ENCODE measurements at places on chromosomes 12 and 14. TPM values are rescaled to one million over a fixed set of nuclear protein-coding genes. Genes with fewer than 3 reads are reported as not detected.

The FAM222A gene
- polyA plus RNA-seq = not detected

The IFNG-AS1 gene
- polyA plus RNA-seq = not detected

The AICDA gene
- 0.15 TPM for polyA plus RNA-seq

The NPFF gene
- polyA plus RNA-seq = 0.79 TPM

The ZDHHC22 gene
- polyA plus RNA-seq = not detected

The OSBPL8 gene
- 25.3 TPM for polyA plus RNA-seq

The WNT1 gene
- not detected for polyA plus RNA-seq

The SOX5 gene
- polyA plus RNA-seq = not detected

The CLEC1A gene
- polyA plus RNA-seq = 1.1 TPM

The CCDC38 gene
- polyA plus RNA-seq = not detected

The KRT8 gene
- not detected for polyA plus RNA-seq

GRCh38 chr12:76117067-76117691, 32.7 kb upstream of the NAP1L1 start:
- no peaks in the 10 kb centered on the region for H3K4me1 ChIP-seq
- no peak for DNase-seq
- H3K27me3 ChIP-seq = no peaks in the 10 kb centered on the region

GRCh38 chr14:95328729-95329503, 9.2 kb upstream of the CLMN start:
- H3K36me3 ChIP-seq = no peaks in the 10 kb centered on the region
- no peaks in the 10 kb centered on the region for H3K4me1 ChIP-seq
- no peak overlapping the region for H3K27ac ChIP-seq
- no peaks in the 10 kb centered on the region for H3K27me3 ChIP-seq
- no peak for DNase-seq

- H3K4me3 ChIP-seq = no peak overlapping the region
- no peaks in the 10 kb centered on the region for H3K27me3 ChIP-seq
- peaks cover 17% of the 10 kb centered on the region for H3K4me1 ChIP-seq
- H3K27ac ChIP-seq = no peak overlapping the region
- DNase-seq = no peak
- H3K36me3 ChIP-seq = peaks cover 35% of the 10 kb centered on the region
These were observed 3.1 kb downstream of the DYNLL1 start for GRCh38 chr12:120498870-120499515.

DNA sequence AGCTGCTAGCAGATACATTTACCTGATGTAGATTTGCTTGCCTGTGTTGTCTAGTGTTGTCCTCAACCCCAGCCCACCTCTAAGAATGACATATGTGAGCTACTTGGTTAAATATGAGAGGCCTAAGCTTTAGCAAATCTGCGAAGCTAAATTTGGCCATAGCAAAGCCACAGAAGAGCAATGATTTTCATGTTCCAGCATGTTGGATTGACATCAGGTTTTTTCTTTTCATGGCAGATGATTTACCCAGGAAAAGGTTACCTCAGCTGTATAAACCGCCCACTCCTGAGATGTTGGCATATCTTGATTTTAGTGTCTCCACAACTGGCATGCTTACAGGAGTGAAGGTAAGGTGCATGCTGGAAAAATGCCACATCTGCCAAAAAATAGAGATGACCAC, 36.4 kb upstream of the ATF1 start:
- H3K36me3 ChIP-seq = peaks cover 100% of the 10 kb centered on the region
- H3K27ac ChIP-seq = no peak overlapping the region
- no peak overlapping the region for H3K4me3 ChIP-seq
- DNase-seq = no peak
- H3K4me1 ChIP-seq = no peaks in the 10 kb centered on the region
- no peaks in the 10 kb centered on the region for H3K27me3 ChIP-seq

- H3K27me3 ChIP-seq = no peaks in the 10 kb centered on the region
These were observed 13.1 kb downstream of the KRT5 start for GRCh38 chr12:52506858-52507715.

GRCh38 chr12:51362747-51363342, 16.4 kb upstream of the CELA1 start:
- H3K27me3 ChIP-seq = no peaks in the 10 kb centered on the region
- no peak overlapping the region for H3K4me3 ChIP-seq
- no peak overlapping the region for H3K27ac ChIP-seq
- H3K4me1 ChIP-seq = no peaks in the 10 kb centered on the region

- no peaks in the 10 kb centered on the region for H3K27me3 ChIP-seq
- no peak overlapping the region for H3K27ac ChIP-seq
- no peak overlapping the region for H3K4me3 ChIP-seq
- no peaks in the 10 kb centered on the region for H3K36me3 ChIP-seq
These were observed 194.0 kb upstream of the SLC16A7 start for GRCh38 chr12:59401862-59402261.

DNA sequence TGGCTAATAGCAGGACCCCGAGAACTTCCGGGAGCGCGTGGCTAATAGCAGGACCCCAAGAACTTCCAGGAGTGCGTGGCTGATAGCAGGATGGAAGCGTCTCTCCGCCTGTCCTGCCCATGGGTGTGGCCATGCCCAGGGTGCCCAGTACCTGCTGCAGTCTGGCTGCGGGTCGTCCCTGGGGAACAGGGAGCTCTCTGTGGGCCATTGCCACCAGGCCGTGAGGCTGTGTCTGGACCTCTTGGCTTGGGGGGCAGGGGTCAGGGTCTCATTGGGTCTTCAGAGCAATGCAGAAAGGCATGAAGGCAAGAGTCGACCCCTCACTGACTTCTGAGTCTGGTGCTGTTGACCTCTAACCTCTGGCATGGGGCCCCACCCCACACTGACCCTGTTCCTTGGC, 35.4 kb downstream of the PACS2 start:
- no peak overlapping the region for H3K4me3 ChIP-seq
- peaks cover 4% of the 10 kb centered on the region for H3K4me1 ChIP-seq
- H3K36me3 ChIP-seq = no peaks in the 10 kb centered on the region

DNA sequence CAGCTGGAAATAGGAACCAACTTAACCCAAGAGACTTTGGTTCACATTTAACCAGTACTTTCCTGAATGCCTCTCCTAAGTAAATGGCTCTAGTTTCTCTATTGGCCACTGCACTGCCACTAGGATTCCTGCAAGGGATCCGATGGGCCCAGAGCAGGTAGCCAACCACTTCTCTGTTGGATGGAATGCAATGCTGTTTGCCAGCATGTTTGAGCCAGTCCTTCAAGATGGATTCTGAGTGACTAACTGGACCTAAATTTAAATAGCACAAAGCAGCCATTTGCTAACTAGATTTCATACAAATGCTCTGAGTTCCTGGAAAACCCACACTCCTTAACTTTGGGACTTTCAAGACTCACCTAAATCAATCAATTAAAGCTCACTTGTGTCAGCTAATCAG, 9.5 kb upstream of the CLEC2D start:
- no peaks in the 10 kb centered on the region for H3K27me3 ChIP-seq
- no peaks in the 10 kb centered on the region for H3K4me1 ChIP-seq
- H3K27ac ChIP-seq = no peak overlapping the region
- no peak overlapping the region for H3K4me3 ChIP-seq
- DNase-seq = no peak

DNA sequence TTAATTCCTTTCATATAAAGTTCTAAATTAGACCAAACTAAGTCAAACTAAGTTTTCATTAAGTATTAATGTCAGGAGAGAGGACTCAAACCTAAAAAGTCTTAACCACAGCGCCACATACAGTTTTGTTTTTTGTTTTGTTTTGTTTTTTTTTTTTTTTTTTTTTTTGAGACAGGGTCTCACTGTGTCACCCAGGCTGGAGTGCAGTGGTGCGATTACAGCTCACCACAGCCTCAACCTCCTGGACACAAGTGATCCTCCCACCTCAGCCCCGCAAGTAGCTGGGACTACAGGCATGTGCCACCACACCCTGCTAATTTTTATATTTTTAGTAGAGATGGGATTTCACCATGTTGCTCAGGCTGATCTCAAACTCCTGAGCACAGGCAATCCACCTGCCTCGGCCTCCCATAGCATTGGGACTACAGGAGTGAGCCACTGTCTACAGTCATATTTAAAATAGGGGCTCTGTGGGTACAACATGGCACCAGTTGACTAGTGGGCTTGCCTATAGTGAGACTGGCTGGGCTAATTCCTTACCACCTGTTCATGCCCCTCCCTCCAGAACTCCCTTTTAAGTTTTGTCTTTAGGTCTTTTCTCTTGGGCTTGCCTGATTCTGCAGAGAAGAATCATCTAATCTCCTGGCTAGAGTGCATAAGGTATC, 110.2 kb downstream of the PPP2R5E start:
- DNase-seq = no peak
- H3K4me3 ChIP-seq = no peak overlapping the region
- H3K27ac ChIP-seq = no peak overlapping the region
- H3K4me1 ChIP-seq = peaks cover 6% of the 10 kb centered on the region
- H3K27me3 ChIP-seq = no peaks in the 10 kb centered on the region
- H3K36me3 ChIP-seq = no peaks in the 10 kb centered on the region

- H3K4me3 ChIP-seq = no peak overlapping the region
- no peaks in the 10 kb centered on the region for H3K27me3 ChIP-seq
- no peaks in the 10 kb centered on the region for H3K4me1 ChIP-seq
- H3K27ac ChIP-seq = no peak overlapping the region
These were observed 63.1 kb upstream of the SOX5 start for GRCh38 chr12:24012528-24012927.

DNA sequence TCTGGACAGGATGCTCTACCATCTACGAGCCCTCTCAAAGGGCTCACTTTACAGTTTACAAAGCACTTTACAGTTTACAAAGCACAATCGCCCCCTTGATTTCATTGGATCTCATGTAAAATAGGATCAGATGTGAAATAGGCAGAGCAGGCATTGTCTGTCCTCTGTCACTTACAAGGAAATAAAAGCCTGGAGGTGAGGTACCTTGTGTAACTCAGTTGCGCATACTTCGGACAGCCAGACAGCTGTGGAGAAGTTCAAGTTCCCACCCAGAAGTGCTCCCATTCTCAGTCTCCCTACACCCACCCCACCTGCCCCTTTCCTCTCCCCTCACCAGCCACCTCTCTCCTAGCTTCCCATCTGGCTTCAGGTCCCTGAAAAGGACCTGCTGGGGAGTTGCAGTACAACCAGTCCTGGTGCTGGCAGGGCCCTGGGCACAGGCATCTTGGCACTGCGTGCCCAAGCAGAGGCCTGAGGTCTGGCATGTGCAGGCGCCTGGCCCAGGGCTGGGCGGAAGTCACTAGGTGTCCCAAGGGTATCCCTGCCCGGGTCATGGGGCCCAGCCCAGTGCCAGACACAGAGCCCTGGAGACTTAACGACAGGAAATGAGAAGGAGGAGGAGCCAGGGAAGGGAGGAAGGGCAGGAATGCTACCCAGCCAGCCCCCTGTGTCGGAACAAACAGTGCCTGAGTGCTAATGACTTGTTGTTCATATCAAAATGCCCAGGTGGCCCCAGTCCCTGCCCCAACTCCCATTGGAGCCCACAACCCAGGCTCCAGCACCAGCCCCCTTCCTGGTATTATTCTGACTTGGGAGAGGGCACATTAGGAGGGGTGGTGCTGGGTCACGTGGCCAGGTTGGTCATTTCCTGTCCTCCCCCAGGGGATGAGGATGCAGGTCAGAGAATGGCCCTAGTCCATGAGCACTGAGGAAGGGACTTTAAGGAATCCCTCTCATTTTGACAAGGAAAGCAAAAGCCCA, 5.4 kb downstream of the RAPGEF3 start:
- no peak for DNase-seq
- H3K4me3 ChIP-seq = no peak overlapping the region
- H3K4me1 ChIP-seq = peaks cover 15% of the 10 kb centered on the region
- no peaks in the 10 kb centered on the region for H3K27me3 ChIP-seq
- H3K27ac ChIP-seq = no peak overlapping the region

- H3K27ac ChIP-seq = no peak overlapping the region
- H3K27me3 ChIP-seq = no peaks in the 10 kb centered on the region
These were observed 159.4 kb upstream of the TMTC2 start for GRCh38 chr12:82527165-82527780.

DNA sequence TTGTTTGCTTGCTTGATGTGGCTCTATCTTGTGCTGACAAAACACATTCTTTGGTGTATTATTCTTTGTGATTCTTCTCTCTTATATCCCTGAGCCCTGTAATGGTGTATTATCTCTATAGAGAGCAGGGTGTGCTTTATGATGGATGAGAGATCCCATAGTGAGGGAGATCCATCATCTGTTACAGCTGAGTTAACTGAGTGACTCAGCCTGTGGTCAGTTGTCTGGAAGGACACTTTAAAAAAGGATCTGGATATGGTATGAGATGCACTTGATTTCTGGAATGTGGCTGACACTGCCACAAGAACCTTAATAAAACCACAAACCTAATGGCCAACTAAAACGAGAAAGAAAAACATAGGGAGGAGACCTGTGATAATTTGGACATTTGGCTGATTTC, 461.4 kb upstream of the SYT1 start:
- no peaks in the 10 kb centered on the region for H3K36me3 ChIP-seq
- no peaks in the 10 kb centered on the region for H3K4me1 ChIP-seq
- no peaks in the 10 kb centered on the region for H3K27me3 ChIP-seq
- no peak overlapping the region for H3K27ac ChIP-seq

DNA sequence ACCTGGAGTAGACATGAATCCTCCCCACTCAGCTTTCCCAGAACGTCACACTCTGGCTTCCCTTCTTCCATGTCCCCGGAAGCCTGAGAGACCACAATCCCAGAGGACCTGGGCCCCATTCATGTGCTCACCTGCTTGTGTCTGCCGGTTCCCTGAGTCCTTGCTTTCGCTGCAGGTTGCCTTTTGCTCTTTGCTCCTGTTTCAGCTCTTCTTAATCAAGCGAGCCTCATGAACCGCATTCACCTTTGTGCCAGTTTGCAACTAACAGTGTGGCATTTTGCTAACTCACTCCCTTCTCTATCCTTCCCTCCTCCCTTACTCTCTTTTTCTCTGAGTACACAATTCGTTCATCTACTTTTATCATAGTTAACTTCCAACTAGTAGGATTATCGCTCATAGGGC, 23.1 kb downstream of the ENTPD5 start:
- H3K4me3 ChIP-seq = no peak overlapping the region
- H3K36me3 ChIP-seq = no peaks in the 10 kb centered on the region
- no peaks in the 10 kb centered on the region for H3K27me3 ChIP-seq
- no peak for DNase-seq

GRCh38 chr12:124469193-124469888, 98.1 kb downstream of the NCOR2 start:
- peaks cover 31% of the 10 kb centered on the region for H3K4me1 ChIP-seq
- peak; percentile 62 for DNase-seq
- H3K27ac ChIP-seq = no peak overlapping the region

GRCh38 chr14:50272498-50272897, 39.5 kb downstream of the L2HGDH start:
- H3K27me3 ChIP-seq = no peaks in the 10 kb centered on the region
- no peaks in the 10 kb centered on the region for H3K4me1 ChIP-seq
- DNase-seq = no peak
- no peak overlapping the region for H3K27ac ChIP-seq
- no peaks in the 10 kb centered on the region for H3K36me3 ChIP-seq
- H3K4me3 ChIP-seq = no peak overlapping the region

- H3K27me3 ChIP-seq = no peaks in the 10 kb centered on the region
- no peak overlapping the region for H3K27ac ChIP-seq
- no peaks in the 10 kb centered on the region for H3K4me1 ChIP-seq
- no peak for DNase-seq
- H3K36me3 ChIP-seq = no peaks in the 10 kb centered on the region
These were observed 166.5 kb upstream of the RASSF8 start for GRCh38 chr12:25792031-25792430.
